Globus pallidus (tissue), 1 donor: ENCODE measurements at places on chromosomes 16 and 17.

DNA sequence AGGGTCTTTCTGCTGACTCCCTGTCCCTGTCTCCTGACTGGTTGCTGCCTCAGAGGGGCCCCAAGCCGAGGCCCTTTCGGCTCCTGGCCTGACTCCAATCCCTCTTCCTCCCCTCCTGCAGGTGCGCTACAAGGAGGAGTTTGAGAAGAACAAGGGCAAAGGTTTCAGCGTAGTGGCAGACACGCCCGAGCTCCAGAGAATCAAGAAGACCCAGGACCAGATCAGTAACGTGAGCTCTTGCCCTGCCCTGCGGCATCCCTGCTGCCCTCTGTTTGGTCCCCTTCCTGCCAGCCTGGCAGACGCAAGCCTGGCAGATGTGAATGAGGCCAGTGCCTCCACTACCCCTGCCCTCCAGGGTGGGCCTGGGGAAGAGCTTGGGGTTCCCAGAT lies 27.1 kb upstream of the LASP1NB start:
- no peak for DNase-seq

- no peak for DNase-seq
Observed at GRCh38 chr16:3570420-3571062, 6.7 kb downstream of the NLRC3 start.

GRCh38 chr16:47142486-47142820 lies 1.3 kb downstream of the NETO2 start:
- peak; percentile 28 for DNase-seq

DNA sequence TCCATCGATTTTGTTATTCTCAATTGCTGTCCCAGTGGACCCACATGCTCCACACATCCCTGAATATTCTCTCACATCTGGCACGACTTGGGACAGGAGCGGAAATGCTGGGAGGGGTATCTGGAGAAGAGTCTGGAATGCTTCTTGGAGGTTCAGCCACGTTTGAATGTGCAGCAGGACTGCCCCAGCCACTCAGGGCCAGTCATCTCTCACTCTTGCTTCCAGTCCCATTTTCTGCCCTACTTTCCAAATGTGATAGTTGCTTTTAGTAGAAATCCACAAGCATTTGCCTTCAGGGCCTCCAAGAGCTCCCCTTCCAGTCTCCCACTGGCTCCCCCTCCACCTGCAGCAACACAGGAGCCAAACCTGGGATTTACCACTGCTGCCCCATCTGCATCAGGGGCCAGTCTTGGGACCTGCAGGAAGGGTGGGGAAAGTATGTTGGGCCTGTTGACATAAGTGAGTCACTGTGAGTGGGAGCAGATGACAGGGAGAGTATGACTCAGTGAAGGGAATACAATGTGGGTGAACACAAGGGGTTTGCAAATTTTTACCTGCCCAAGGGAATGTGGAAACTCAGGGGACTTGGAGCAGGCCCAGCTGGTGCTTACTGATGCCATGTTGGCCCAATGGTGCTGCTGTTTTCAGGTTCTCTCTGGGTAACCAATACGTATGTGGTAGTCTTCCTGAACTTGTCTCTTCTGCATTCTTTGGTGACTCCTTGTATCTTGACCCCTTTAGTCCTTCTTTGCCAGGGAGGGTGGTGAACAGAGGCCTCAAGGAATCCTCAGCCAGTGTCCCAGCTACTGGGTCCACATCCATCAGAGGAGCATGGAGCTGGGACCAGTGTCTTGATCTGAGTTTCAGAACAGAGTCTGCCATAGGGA lies 78.8 kb upstream of the CRHR1 start:
- no peak for DNase-seq

- DNase-seq: no peak
Observed at GRCh38 chr16:5891296-5891695, 793.7 kb upstream of the EEF2KMT start.

DNA sequence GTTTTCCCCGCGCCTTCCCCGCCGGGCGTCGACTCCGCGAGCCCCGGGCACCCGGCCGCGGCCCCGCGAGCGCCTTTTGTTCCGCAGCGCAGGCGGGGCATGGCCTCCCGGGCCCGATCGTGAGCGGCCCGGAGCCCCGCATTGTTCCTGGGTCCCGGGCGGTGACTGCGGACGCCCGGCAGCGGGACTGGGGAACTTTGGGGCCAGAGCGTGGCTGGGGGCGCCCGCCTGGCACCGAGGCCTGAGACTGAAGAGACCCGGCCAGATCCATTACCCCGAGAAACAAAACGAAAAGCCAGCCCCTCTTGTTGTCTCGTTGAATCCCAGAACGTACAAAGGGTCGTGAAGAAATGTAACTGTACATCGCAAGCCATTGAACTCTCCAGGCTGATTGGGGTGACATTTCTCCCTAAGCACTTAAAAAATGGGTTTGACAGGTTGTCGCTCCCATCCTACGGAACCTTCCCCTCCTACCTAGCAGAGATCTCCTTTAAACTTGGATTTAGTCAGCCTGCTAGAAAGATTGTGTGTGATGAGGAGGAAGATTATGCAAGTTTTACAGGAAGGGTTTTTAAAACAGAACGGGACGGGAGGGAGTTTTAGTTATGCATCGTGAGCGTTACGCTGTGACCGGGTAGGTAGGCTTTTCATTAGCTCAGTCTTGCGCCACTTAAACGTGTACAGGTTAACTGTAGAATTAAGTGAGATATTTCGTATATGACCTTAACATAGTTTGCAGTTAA lies 825 bp downstream of the METTL9 start:
- peak; percentile 25 for DNase-seq

- no peak for DNase-seq
Observed at GRCh38 chr17:40518401-40519088, 17.1 kb upstream of the TNS4 start.

GRCh38 chr16:68995011-68995504 lies 110.4 kb upstream of the HAS3 start:
- DNase-seq: peak; percentile 58

GRCh38 chr16:70737377-70738082 lies 51.7 kb upstream of the MTSS2 start:
- DNase-seq: no peak

GRCh38 chr17:17935321-17936271 lies 36.6 kb downstream of the TOM1L2 start:
- no peak for DNase-seq

DNA sequence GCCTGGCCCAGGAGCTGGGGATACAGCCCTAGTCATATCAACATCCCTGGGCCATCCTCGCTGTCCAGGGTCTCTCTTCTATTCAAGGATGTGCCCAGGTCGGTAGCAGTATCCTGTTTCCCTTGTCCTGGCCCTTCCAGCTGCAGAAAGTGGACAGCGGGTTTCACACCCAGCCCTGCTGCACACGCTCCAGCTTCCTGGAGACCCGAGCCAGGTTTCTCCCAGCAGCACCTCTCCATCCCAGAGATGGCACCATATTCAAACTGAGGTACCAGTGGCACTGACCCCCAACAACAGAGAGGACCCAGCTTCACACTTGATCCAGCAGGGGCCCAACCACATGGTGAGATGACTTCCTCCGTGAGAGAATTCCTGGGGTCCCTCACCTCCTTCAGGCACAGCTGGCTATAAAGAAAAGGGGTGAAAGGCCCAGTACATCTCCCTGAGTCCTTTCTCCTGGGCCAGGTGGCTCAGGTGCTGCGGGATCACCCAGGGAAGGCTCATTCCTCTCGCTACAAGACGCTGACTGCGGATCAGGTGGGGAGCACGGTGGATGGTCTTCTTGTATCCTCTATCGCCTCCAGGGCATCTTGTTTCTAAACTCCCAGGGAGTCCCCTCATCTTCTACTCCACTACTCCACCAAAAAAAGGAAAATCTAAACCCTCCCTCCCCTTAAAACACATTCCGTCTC lies 1.4 kb downstream of the CUEDC1 start:
- no peak for DNase-seq

GRCh38 chr17:182050-182751 lies 751 bp upstream of the DOC2B start:
- DNase-seq: no peak

- DNase-seq: no peak
Observed at GRCh38 chr16:11377154-11377553, 31.9 kb downstream of the RMI2 start.

DNA sequence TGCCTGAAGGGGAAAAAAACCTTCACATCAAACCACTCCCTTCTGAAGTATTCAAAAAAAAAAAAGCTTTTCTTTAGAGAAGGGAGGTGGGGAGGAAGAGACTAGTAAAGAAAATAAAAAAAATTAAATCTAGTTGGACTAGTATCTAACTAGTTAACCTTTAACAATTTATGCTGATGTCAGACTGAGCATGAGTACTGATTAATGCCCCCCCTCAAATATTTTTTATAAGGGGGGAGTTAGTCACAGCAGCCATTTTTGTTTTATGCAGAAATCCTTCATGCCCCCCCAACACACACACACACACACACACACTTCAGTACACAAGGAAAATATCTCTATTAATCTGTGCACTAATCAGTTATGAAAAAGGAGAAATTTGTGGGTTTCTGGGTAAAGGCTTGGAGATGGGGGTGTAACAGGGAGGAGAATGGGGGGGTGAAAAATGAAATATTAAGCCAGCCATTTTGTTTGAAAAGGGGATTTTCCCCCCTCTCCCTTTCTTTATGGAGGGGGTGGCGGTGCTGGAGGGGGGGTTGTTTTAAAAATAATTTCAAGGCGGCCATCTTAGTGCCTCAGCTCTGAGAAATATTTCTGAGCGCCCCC lies 4.7 kb upstream of the CHD3 start:
- no peak for DNase-seq

DNA sequence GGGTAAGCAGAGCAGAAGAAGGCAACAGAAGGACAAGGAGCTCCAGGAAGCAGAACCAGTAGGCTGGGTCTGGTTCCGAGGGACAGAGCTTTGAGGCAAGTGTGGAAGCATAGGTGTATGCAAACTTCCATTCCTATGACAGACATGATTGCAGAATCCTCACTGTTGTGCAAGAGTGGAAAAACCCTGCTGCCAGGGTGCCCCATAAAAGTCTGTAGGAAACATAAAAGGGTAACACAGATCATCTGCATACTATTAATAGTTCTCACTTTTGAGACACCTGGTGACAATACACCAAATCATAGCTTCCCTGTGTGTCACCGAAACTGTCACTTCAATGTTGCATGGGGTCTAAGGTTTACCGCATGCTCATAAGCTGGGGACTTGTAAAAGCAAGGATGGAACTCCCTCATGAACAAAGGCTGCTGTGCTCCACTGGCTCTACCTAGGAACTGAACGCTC lies 39.7 kb downstream of the ARHGAP17 start:
- DNase-seq: no peak

GRCh38 chr16:75114179-75114945 lies 2.2 kb downstream of the LDHD start:
- no peak for DNase-seq

DNA sequence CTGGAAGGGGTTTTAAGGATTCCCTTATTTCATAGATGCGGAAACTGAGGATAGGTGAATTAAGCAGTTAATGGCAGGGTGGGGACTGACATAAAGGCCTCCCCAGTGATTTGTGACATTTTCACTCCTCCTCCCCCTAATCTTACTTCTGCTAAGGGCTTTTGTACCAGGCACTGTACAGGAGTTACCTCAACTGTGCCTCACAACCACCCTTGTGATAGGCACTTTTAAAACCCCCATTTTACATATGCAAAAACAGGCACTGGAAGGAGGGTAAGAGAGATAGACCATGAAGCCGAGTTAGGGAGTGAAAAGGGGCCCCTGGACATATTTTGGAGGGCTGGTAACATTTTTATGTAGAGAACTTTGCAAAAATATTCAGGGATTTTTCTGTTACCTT lies 862 bp upstream of the GDE1 start:
- no peak for DNase-seq

DNA sequence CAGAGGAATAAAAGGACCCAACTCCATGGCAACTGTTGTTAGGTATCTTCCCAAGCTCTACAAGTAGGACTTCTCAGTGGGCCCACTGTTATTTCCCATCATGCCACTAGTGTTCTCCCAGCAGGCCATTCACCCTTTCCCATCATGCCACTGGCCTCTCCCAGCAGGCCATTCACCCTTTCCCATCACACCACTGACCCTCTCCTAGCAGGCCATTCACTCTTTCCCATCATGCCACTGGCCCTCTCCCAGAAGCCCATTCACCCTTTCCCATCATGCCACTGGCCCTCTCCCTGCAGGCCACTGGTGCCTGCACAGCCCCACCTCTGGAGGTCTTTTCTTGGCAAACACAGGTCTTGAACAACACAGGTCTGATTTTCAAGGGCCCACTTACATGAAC lies 36.3 kb downstream of the IFT140 start:
- no peak for DNase-seq

GRCh38 chr17:72136692-72137091 lies 15.9 kb downstream of the SOX9 start:
- DNase-seq: no peak

DNA sequence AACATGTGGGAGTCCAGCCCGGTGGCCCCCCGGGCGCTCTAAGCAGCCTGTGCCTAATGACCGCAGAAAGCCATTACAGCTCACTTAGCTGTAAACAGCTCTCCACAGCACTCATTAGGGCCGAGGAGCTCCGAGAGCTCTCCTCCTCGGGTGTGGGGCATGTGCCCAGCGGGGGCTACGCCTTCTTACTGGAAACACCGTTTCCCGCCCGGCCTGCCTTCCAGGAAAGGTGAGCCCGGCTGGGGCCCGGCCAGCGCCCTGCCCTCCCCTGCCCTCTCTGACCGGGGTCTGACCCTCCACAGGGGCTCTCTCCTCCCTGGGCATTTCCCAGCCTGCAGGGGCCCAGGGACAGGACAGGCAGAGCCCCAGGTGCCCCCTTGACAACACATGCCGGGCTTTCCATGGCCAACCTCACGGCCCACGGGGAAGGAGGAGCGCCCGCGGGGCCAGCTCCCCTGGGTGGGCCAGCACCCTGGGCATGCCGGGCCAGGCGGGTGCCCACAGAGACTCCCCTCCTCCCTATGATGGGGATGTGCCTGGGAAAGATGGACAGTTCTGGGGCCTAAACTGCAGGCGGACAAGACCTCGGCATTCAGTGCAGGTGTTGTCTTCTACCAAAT lies 72.6 kb downstream of the SDK2 start:
- no peak for DNase-seq

DNA sequence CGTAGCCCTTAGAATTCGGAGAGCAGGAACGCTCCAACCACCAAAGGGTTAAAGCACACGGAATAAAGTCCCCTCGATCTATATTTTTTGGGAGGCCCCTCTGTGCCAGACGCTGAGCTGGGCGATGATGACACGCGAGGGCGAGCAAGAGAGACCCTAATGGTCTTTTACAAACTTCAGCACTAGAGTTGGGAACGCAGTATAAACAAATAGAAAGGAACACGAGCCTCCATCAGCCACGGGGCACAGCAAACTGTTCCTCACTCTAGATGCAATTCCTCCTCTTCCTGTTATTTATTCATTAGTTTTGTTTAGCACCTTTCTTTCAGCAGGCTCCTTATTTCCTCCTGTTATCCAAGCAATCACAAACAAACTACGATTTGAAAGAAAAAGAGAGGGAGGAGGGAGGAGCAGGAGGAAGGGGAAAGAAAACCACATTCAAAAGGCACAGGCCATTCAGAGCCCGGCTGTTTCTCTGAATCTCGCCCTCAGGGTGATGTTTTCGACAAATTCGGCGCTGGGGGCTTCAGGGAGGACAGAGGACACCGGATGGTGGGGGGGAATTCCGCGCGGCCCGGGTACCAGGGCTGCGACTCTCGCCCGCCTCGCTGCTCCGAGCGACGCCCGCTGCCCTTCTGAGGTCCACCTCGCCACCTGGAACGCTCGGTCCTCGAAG lies 1.6 kb downstream of the TOX3 start:
- no peak for DNase-seq

- no peak for DNase-seq
Observed at GRCh38 chr17:77365584-77366186, 224.9 kb downstream of the SEC14L1 start.
